ENCODE measurements at places on chromosomes 7 and 10.
A peak's percentile ranks its signal among the peaks of the same experiment; 100 is the strongest.

DNA sequence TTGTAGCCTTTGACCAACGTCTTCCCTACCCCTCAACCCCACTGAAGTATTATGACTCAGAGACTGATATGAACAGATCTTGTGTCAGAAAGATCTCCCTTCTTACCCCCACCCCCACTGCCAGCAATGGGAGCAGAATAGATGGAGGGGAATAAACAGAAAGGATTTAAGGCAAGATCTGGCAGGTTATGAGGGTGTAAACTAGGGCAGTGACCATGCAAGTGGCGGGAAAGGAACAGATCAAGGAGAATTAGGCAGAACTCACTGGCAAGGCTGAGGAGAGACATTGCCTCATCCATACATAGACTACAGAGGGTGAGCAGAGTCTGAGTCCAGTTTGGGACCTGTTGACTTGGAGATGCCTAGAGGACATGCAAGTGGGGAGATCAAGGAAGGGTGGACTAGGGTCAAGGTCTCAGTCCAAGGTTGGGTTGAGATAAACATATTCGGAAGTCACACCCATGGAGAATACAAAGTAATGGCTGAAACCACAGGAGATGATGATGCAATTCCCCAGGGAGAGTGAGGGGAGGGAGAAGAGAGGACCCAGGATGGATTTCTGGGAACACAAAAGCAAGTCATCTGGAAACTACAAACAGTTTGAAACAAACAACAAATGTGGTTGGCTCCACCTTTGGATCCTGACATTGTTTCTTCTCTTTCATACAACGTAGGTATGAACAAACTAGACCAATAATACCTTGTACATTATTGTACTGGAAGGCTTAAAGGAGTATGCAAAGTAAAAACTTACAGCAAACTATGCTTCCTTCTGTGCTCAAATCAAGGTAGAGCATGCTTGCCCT is 44.9 kb upstream of the IL6 start:
- DNase-seq = no peak

- no peak for DNase-seq
Observed at GRCh38 chr7:93476491-93477344, 97.8 kb downstream of the CALCR start.

- no peak for DNase-seq
Observed at GRCh38 chr10:21993360-21994001, 10.0 kb downstream of the DNAJC1 start.

DNA sequence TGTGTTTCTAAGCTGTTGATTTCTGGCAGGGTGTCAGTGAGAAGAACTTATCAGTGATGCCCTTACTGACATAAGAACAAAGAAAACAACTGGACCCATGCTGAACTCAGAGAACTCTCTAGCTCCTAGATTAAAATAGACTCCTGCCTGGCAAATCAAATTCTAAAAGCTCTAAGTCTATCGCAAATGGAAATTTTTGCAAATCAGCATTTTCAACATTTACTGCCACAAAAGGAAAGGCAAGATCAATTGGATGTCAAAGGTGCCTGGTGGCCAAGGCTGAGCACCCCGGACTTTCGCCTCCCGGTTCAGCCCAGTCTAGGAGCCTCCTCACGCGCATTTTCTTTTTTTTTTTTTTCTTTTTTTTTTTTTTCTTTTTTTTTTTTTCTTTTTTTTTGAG is 251.6 kb downstream of the TCERG1L start:
- DNase-seq = no peak

- no peak for DNase-seq
Observed at GRCh38 chr7:101169110-101169837, 3.9 kb upstream of the VGF start.

- no peak for DNase-seq
Observed at GRCh38 chr10:8454357-8454756, 399.9 kb downstream of the GATA3 start.

GRCh38 chr10:29542723-29543122 is 92.0 kb downstream of the SVIL start:
- no peak for DNase-seq

- peak; percentile 88 for DNase-seq
Observed at GRCh38 chr10:132685101-132685891, 100.7 kb downstream of the NKX6-2 start.

DNA sequence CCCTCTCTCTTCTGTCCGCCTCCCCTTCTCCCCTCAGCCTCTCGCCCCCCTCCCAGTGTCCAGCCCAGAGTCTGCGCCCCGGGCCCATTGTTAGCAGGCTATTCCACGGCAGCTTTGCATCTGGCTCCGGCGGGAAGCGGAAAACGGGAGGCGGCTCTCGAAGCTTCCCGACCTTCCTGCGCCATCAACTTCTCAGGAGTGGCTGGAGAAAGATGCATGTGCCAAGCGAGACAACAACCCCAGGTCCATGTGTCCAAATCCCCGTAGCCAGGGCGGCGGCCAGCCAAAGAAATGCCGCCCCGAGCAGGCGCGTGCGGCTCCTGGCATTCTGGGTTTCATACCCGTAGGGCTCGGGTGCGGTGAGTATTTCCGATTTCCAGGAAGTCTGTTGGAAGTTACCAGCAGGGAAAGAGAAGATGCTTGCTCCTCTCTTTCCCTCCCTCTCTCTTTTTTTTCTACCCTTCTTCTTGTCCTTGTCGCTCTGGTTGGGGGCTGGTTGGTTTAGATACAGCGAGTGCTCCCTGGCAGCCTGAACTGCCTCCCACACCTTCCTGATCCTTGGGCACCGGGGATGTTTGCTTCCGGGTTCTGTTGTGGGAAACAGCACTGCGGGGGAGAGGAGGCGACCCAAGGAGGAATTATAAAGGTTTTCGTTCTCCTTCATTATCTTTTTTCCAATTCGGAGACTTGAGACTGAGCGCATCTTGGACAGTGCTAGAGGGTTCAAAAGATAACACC is 1.2 kb upstream of the HOXA2 start:
- DNase-seq = no peak

- DNase-seq = no peak
Observed at GRCh38 chr7:158328376-158329013, 259.1 kb downstream of the PTPRN2 start.

GRCh38 chr7:143002106-143002505 is 24.8 kb downstream of the OR9A2 start:
- no peak for DNase-seq

DNA sequence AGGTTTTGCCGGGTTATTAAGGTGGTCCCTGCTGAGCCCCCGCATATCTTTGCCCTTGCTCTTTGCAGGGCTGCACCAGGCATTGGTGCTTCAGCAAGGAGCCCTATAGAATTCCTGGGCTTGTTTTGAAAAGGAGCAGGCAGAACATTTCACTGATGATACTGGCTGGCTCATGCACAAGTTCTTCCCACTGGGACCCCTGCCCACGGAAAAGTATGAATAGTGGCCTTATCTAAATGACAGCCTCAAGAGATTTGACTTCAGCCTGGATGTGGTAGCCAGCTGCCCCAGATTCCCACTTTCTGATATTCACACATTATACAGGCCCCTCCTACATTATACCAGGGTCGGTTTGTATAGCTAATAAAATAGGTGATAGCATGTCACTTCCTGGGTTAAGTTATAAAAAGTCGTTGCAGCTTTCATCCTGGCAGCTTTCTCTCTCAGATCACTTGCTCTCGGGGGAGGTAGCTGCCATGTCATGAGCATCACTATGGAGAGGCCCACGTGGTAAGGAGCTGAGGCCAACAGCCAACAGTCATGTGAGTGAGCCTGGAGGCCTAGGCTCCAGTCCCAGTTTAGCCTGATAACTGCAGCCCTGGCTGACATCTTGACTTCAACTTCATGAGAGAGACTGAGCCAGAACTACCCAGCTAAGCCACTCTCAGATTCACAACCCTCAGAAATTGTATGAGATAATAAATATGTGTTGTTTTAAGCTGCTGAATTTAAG is 16.8 kb upstream of the CRTAC1 start:
- no peak for DNase-seq

DNA sequence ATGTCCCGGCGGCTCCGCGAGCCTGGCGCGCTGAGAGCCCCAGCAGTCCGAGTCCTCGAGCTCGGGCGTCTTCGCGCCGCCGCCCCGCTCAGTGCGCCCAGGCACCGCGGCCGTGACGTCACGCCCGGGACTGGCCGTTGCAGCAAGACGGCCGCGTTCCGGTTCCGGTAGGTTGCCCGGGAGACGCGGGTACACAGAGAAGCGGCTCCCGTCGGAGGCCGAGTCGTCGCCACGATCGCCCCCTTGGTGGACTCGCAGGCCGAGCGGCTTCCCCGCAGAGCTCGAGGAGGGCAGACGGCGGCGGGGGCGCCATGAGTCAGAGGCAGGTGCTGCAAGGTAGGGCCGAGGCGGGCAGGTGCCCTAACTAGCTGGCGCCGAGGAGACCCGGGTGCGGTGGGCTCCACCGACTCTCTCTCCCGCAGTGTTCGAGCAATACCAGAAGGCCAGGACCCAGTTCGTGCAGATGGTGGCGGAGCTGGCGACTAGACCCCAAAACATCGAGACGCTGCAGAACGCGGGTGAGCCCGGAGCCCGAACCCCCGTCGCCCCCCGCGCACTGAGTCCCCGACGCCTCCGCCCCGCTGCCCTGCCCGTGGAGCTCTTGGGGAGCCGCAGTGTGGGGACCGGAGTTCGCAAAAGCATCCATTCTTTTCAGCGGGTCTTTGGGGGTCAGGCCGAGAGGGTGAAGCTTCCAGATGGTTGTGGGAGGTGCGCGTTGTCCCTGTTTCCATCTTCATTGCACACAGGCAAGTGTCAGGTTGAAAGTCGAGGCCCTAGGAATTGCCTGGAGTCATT is at the start of gene SPAG6:
TSS of gene SPAG6 (plus strand) at position 196 of the 795 bp plus-strand sequence. CDS start at position 312, 116 bp downstream.
- peak; percentile 91 for DNase-seq

DNA sequence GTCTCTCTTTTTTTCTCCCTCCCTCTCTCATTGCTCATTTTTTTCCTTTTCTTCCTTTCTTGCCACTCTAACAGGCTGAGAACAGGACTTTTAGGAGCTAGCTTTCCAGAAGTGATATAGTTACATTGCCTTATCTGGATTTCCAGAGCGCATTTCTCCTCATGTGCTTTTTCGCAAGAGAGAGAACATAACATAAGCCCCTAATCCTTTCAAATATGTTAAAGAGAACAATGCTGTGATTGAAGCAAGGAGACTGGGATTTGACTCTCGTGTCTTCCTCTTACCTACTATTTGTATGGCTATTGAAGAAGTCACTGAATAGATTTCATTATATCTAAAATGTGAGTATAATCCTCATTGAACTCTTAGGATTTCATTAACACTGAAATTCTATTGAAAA is 101.2 kb upstream of the PRPS1L1 start:
- DNase-seq = no peak

GRCh38 chr10:8050556-8051108 is 3.9 kb upstream of the GATA3 start:
- DNase-seq = peak; percentile 89

DNA sequence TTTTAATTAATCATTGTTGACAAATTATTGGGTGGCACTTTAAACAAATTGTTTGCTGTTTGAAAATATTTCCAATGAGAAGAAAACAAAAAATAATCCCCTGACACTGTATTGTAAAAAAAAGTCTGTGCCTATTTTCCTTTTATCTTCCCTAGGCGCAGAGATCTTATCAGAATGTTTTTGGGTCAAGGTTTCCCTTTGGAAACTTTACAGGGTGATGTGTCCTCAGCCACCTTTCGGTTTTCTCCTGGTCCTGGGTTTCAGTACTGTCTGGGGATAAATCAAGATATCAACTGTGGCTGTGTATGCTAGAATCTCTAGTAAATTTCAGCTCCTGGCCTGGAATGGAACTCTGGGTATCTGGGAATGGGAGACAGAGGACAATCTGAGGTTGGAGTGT is 1.4 kb downstream of the ZNF107 start:
- no peak for DNase-seq

DNA sequence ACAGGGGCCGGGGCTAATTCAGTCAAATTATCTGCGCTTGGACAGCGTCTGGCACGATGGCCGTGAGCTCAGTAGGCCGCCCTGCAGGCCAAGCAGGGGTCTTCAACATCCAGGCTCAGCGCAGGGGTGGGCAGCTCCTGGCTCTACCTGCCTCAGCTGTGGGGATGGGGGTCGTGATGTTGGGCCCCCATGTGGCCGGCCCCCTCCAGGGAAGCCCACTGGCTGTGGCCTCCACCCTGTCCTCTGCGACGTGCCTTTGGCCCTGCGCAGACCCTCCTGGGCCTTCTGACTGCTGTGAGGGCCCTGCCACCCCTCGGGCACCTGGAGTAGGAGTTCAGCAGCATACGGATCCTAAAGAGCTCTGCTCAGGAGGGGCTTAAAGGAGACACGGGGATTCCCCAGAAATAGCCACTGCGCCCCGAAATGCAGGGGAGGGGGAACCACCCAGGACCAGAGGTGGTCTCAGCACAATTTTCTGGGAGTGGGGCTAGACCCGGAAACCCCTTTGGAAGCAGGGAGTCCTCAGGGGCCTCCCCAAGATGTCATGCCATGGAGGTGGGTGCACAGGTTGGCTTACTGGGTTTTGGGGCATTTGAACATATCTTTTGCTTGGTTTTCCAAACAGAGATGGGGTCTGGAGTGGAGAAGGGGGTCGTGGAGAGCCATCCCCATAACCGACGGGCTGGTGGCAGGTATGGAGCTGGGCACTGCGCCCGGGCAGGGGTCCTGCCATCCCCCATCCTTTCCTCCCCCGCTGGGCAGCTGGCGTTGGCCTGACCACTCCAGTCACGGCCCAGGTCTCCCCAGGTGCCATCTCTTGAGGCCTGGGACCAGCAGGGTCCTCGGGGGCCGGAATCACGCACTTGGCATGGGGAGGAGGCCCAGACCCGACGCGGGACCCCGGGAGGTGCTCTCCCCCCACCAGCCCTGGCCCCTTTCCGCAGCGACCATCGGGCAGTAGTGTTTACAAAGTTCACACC is 4.0 kb upstream of the ADAP1 start:
- no peak for DNase-seq

- DNase-seq = no peak
Observed at GRCh38 chr10:36211856-36212255, 569.8 kb upstream of the FZD8 start.

DNA sequence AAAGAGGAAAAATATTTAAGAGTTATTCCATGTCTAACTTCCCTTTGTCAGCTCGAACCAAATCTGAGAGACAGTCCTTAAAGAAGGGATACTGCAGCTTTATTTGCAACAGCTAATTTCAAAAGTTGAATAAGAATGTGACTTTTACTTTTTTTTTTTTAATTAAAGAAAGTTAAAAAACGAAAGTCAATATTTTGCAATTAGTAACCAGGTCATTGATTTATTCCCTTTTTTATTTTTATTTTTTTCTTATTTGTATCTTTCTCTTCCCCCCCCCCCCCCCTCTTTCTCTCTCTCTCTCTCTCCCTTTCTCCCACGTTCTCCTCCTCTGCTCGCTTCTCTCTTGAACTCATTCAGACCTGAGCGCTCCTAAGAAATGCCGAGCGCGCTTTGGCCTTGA is 209.5 kb downstream of the TCF7L2 start:
- no peak for DNase-seq

DNA sequence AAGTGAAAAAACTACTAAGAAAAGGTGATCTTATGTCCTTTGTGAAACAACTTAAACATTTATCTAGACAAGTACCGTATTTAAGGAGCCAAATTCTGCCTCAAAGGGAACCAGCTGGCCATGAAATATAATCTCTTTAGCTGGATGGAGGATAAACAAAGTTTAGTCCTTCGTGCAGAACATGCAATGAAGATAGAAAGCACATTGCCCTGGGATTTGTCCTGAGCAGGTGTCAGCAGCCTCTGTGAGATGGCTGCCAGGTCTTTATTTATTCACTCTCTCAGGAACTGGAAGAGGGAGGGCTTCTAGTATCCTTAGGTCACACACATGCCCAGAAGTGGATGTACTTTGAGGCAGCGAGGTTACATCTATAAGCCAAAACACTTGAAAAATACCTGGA is 57.4 kb upstream of the CASD1 start:
- no peak for DNase-seq
